GM03348 (cell line): ENCODE measurements at places on chromosomes 12 and 14.

GRCh38 chr12:19757317-19757877, 318.1 kb downstream of the AEBP2 start:
- DNase-seq, result peak; percentile 31

DNA sequence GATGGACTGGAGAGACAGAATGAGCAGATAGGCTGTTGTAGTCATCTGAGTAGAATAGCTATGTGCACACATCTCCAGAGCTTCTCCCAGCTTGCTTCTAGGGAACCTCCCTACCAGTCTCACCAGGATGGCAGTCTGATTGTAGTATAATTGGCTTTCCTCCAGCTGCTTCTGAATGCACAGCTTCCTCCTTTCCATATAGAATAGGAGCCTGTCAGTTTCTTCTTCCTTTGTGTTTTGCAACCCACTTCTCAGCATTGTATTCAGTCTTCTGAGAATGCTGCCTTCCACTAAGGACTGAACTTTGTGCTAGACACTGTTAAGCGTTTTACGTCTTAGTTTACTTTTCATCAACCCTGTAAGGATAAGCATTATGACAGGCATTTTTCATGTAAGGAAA, 2.2 kb upstream of the CSAD start:
- DNase-seq, result no peak

- DNase-seq, result peak; percentile 97
These were observed at the start of gene VAMP1 for GRCh38 chr12:6470375-6471163. Gene VAMP1 (minus strand): TSS chr12:6470677. CDS start chr12:6470531, 146 bp downstream.

DNA sequence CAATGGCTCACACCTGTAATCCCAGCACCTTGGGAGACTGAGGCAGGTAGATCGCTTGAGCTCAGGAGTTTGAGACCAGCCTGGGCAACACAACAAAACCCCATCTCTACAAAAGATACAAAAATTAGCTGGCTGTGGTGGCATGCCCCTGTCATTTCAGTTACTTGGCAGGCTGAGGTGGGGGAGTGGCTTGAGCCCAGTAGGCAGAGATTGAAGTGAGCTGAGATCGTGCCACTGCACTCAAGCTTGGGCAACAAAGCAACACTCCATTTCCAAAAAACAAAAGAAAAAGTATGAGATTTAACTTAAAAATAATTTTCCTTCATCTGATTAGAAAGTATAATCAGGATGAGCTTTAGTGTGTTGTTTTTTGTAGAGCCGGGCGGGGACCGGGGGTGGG, 47.9 kb upstream of the BCAT1 start:
- DNase-seq, result no peak

- DNase-seq, result no peak
These were observed 332.7 kb upstream of the FKBP4 start for GRCh38 chr12:2462087-2462486.
